ENCODE measurements at places on chromosomes 3 and 15. TPM values are rescaled to one million over a fixed set of nuclear protein-coding genes. Genes with fewer than 3 reads are reported as not detected.

- DNase-seq = peak; percentile 83
Measured at GRCh38 chr15:65189102-65189740, 4.1 kb upstream of the CLPX start.

- DNase-seq = no peak
Measured at GRCh38 chr3:60552581-60552980, 698.7 kb downstream of the FHIT start.

- DNase-seq = no peak
Measured at GRCh38 chr3:116474801-116475200, 29.5 kb upstream of the LSAMP start.

Gene A4GNT
- total RNA-seq = not detected

DNA sequence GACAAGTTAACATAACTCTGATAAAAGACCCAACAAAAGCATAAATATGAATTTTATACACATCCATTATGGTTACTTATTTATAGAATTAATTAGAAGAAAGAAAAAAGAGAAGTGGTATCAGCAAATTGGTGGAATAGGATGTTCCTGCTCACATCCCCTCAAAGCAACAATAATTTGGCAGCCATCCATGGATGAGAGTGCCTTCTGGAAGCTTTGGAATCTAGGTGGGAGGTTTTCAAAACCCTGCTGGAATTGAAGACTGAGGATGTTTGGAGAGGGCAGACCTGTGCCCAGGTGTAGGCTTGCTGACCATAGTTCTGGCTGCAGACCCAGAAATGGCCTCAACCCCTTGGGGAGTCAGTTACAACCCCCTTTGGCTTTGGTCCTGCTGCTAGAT, 91.2 kb downstream of the EDEM1 start:
- no peak for DNase-seq

Measured in GM23338 (cell line).